ENCODE measurements at places on chromosomes 3 and 15. TPM values are rescaled to one million over a fixed set of nuclear protein-coding genes. Genes with fewer than 3 reads are reported as not detected.

TRPC1 gene
- total RNA-seq, result 40.8 TPM

CHMP2B gene
- total RNA-seq, result 49.9 TPM

TM4SF1 gene
- total RNA-seq, result 630 TPM

AQP9 gene
- 0.52 TPM for total RNA-seq

BOC gene
- 31.9 TPM for total RNA-seq

LIPH gene
- total RNA-seq, result under 0.01 TPM

ALDH1A2 gene
- 13.7 TPM for total RNA-seq

RTP4 gene
- 2.5 TPM for total RNA-seq

LAMB2 gene
- 322 TPM for total RNA-seq
